ENCODE measurements at places on chromosomes 12 and 14.

- peak; percentile 76 for DNase-seq
Measured at GRCh38 chr12:7557227-7557626, 53.6 kb upstream of the CD163 start.

DNA sequence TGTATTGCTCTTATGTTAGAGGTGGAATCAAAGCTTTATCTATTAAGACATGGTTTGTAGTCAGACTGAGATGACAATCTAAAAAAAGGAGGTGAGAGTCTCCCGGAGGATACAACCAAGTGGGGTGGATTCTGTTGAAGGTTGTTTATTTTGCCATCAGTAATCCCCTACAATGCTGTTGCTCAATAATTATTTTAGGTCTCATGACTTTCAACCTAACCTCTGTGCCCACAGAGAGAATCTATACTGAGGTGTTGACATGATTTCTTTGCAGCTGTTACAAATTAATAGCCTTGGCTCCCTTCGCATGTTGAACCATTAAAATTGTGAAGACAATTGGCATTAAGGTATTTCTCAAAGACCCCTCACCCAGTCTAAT lies 28.7 kb upstream of the FOS start:
- DNase-seq = no peak

DNA sequence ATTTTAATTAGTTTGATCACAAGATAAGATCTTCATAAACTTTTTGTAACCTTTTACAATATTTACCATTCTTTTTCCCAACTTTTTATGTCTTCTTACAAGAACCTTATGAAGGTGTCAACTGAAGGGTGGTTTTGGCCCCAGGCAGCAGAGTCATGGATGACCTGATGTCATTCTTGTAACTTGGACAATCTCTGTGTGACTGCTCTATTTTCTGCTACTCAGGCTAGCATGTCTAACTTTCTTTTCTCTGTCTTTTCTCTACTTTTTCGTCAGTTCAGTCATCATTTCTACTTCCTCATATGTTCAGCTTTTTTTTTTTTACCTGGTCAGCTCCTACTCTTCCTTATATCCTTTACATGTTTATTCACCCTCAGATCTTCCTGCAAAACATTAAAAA lies 150.7 kb upstream of the PTPRQ start:
- no peak for DNase-seq

GRCh38 chr12:24909667-24910066 lies 39.2 kb downstream of the BCAT1 start:
- DNase-seq = peak; percentile 98

DNA sequence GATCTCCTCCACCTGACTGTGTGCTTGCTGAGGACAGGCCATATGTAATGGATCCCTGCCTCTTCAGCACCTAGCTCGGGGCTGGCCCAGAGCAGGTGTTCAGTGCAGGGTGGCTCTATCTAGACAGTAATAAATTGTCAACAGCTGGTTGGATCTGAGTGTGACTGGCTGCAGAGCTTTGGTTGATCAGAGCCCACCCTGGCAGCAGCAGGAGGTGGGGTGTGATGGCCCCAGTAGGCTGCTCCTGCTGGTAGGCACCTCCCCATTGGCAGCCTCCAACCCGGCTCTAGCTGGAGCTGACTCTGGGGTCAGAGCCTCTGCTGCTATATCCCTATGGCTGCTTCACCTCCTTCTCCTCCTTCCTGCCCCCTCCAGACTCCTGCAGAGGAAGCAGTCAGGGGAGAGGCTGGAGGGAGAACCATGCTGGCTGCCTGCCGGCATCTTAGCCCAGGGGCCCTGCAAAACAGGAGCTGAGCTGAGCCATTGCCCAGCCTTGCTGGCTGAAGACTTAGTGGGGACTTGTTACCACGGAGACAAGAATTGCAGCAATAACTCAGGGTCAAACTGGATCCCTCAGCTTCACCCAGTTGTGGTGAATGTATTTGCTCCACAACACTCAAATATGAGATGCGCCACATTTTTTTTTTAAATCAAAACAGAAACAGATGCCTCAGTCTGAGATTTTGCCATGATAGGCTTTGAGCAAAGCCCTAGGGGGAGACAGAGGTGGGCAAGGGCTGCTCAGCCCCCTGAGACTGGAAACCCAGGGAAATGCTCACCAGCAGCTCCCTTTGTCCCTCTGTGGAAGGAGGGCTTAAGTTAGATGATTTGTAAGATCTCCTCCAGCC lies 22.2 kb downstream of the TMEM63C start:
- no peak for DNase-seq

DNA sequence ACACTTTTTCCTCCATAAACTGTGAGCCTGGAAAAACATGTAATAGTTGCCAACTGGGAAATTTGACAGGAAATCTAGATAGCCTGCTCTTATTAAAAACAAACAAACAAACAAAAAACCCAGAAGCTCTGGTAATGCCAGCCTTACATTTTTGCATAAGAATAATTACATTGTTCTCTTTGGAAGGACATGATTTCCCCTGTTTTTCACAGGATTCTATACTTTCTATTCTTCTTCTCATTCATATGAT lies 137.9 kb downstream of the AEBP2 start:
- no peak for DNase-seq

- no peak for DNase-seq
Measured at GRCh38 chr14:95475540-95476240, 40.8 kb downstream of the SYNE3 start.

Measured in inflammatory macrophage treated with lipopolysaccharide for 4 hours (primary cell).